Stimulated activated CD8-positive, alpha-beta memory T cell treated with anti-CD3 and anti-CD28 coated beads, Interleukin-4, amount 100 ng/mL, for 4 hours (primary cell): ENCODE measurements at places on chromosomes 4 and X.

- DNase-seq, result no peak
Measured at GRCh38 chr4:23717528-23718248, 172.2 kb downstream of the PPARGC1A start.

GRCh38 chr4:109908731-109909130 lies 4.0 kb upstream of the EGF start:
- DNase-seq, result no peak

GRCh38 chr4:158243071-158243470 lies 32.8 kb downstream of the TMEM144 start:
- DNase-seq, result no peak

DNA sequence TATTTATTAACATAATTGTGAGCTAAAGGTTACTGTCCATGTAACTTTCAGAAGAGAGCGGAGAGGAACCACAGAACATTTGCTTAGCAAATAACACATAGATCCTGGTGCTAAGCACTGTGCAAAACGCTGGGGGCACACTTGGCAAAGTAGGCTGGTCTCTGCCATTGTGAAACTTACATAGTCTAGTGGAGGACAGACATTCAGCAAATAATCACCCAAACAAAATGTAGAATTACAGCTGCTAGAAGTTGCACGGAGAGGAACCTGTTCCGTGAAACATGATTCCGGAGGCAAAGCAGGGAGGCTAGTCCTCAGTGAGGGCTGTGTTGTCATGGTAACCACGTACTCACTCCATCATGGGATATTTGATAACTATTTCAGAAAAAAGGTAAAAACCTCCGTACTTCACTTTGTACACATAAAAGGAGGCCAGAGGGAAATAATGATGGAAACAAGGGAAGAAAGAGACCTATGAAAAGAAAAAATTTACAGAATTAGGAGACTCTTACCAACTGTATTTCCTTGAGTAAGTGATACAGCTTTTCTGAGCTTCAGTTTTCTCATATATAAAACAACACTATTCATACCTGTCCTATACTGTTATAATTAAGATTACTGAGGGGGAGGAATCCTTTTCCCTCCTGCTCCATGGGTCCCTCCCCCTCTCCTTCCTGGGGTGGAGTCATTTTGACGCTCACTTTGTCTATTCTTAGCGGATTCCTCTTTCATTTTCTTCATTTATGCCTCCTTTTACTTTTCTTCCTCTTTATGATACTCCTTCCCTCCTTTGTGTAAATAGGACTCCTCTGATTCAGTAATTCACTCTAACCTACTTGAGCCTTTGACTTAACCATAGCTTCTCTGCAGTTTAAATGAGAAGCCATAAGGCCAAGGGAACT lies 825 bp upstream of the RASGEF1B start:
- no peak for DNase-seq

DNA sequence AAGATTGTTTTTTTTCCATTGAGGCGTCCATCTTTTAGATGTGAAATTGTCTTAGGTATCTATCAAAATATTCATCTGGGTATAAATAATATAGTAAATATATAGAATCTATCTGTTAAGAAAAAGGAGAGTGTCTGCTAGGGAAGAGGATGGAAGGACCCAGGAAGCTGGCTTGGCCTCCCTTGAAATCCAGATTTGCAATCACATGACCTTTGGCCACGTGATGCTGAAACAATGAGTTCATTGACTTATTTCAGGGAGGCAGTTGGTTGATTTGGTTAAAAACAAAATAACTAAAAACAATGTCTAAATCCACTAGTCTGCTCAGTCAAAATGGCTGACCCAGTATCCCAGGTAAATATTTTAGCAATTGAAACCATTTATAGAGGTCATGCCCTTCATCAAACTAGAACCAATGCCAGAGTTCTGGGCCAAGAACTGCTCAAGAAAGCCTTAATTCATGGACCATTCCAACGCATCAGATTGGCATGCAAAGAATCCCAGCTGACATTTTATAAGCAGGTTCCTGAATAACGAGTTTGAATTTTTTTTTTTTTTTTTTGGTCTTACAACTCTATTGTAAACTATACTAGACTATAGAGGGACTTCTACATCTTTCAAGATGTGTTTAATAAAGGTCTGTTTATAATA lies 172.7 kb downstream of the MID1 start:
- no peak for DNase-seq

GRCh38 chr4:22416403-22416802 lies 99.5 kb downstream of the ADGRA3 start:
- no peak for DNase-seq
